ENCODE measurements at places on chromosomes 4 and X.

- no peak for DNase-seq
Measured at GRCh38 chrX:148372925-148373324, 127.5 kb upstream of the AFF2 start.

- no peak for DNase-seq
Measured at GRCh38 chr4:72239487-72240116, 207.8 kb downstream of the NPFFR2 start.

- no peak for DNase-seq
Measured at GRCh38 chr4:72243641-72244040, 211.8 kb downstream of the NPFFR2 start.

GRCh38 chr4:181874602-181875001 is 368.6 kb upstream of the TENM3 start:
- DNase-seq: no peak

- DNase-seq: no peak
Measured at GRCh38 chrX:120677004-120677652, 47.3 kb upstream of the C1GALT1C1 start.

DNA sequence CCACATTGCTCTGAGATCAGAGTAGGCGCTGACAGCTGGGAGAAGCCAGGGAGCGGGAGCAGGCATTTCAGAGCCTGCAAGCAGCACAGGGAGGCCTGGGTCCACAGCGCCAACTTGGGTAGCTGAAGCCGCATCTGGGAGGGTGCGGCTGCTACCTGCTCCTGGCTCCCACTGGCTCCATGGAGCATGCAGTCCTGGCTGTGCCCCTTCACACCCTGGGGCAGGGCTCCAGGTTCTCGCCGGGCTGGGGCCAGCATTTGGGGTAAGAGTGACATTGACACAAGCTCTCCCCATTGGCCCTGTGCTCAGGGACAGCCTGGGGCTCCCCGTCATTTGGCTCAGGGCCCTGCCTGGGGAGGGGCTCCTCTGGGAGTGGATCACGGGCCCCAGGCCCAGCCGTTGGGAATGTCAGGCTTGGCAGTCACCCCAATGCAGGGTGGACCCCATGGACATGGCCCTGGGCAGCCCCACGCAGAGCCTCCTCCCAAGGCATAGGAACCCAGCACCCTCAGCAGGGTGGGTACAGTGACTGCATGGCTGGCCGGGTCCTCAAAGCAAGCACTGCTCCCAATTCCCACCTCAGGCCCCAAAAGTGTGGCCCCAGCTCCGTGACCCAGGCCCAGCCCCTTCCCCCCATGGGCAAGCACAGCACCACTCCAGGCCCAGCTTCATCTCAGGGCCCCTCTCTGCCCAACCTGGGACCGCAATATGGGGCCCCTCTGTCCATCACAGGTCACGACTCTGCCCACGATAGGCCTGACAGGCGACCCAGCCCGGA is 82.4 kb downstream of the PRDM5 start:
- DNase-seq: no peak

- DNase-seq: no peak
Measured at GRCh38 chr4:122170775-122171174, 18.6 kb downstream of the BLTP1 start.

DNA sequence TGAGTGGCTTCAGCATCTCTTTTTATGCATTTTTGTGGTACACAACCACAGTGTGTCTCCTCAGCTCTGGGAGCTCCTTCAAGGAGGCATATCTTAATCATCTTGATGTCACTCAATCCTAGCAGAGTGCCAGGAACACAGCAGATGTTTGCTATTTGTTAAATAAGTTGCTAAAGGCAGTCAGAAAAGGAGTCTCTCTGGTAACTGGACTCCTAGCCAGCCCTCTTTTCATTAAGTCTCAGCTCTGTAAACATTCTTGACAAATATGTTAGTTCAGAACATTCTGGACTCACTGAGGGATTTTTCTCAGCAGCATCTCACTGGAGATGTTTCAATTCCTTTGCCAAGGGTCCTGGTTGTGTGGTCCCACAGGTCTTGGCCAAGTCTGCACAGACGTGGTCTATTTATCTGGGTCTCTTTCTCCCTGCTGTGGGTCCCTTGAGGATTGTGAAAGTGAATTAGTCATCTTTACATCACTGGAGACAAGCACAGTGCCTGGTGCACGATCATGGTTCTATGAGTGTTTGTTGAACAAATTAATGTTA is 20.3 kb upstream of the FAM9C start:
- DNase-seq: peak; percentile 41

GRCh38 chrX:134144231-134144630 is 92.8 kb upstream of the CCDC160 start:
- DNase-seq: no peak

- no peak for DNase-seq
Measured at GRCh38 chr4:3859571-3859970, 93.4 kb downstream of the ADRA2C start.
